Lung microvascular endothelial cell (primary cell): ENCODE measurements at places on chromosomes 12 and 14.
A peak's percentile ranks its signal among the peaks of the same experiment; 100 is the strongest.

DNA sequence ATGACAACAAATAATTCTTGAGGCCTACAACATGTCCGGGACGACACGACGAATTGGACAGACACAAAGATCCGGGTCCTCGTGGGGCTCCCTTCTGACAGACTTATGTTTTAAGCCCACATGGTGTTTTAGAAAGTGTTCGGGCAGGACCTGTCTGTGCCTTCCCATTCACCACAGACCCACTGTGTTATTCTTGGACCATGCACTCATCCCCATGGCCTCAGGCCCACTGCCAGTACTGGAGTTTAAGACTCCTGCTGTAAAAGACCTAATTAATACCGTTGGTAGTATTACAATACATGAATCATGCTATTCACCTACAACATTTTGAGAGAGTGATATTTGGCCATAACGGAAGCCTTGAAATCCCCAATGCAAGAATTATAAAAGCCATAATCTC, 20.0 kb downstream of the SLC15A4 start:
- no peak for DNase-seq

GRCh38 chr12:62686938-62687337, 220.3 kb downstream of the MON2 start:
- DNase-seq = no peak

DNA sequence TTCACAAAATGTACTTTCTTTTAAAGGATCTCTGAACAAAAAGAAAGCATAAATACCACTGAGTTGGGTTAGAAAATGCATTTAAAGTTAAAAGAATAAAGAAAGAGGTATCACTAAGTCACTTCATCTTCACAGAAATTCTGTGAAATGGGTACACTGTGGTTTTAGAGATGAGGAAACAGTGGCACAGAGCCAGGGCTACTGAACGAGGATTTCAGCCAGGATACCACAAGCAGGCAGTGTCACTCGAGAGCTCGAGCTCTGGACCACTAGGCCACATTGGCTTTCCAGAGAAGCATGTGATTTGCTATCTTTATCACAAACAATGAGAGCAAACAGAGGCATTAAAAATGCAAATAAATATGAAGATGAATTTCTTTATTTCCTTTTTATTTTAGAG, 51.0 kb downstream of the WDHD1 start:
- peak; percentile 33 for DNase-seq

DNA sequence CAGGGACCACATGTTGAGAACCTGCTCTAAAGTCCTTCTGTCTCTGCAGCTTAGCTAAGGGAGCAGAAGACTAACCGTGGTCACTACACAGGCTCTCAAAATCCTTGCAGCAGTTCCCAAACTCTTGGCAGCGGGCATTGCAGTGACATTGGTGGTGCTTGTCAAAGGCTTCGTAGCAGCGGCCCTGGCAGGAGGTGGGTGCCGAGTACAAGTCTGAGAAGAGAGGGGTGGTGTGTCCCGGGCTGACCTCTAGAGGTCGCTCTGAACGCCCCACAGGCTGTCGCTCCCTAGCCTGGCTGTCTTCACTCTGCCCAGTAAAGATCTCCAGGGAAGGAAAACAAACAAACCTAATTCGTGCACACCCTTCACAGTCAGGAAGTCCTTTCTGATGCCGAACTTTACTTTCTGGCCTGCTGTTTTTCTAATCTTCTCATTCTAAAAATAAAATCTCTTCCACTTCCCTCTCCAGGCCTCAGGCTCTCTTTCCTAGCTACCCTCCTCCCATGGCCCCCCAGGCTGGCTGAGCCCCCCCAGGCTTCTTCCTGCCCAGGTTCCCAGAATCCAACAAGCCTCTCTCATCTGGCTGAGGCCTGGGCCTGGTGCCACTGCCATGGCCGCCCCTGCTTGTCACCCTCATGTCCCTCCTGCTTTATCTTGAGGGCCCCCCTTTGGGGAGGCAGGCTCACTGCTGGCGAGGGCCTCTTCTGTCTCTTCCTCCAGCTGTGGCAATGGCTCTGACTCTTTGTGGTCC, 7.7 kb downstream of the ENDOU start:
- DNase-seq = peak; percentile 72

- DNase-seq = no peak
Observed at GRCh38 chr14:88078525-88078924, 73.6 kb downstream of the GPR65 start.

- DNase-seq = no peak
Observed at GRCh38 chr14:33527023-33527634, 423.7 kb downstream of the EGLN3 start.

- DNase-seq = peak; percentile 95
Observed at GRCh38 chr12:119869720-119870119, 7.4 kb downstream of the CIT start.

DNA sequence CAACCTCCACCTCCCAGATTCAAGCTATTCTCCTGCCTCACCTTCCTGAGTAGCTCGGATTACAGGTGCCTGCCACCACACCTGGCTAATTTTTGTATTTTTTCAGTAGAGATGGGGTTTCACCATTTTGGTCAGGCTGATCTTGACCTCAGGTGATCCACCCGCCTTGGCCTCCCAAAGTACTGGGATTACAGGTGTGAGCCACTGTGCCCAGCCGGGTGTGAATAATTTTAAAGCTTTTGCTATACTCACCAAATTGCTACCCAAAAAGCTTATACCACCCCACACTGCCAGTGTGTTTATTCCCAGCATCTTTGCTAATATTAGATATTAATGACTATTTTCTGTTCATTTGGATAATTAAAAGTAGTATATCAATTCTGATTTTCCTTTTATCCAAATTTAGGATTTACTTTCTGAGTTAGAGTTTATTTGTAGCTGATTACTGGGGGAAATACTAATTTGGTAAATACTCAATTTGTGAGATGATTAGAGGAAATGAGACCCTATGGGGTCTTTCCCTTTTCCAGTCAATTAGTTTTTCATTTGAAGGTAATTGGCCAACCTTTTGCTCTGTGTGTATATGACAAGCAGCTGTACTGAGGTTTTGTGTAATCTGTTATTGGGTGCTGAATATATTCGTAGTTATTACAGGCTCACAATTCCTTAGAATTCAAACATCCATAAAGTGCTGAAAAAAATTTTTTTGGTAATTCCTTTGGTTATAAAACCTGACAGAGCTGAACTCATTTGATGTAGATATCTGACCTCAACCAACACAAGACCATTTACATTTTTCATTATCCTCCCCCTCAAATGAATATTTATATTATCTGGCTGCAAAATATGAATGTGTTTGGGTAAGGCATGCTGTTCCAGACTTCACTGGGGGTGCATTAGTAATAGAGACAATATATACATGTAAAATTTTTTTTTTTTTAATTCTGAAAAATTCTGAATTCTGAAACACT, 73.6 kb downstream of the ANO6 start:
- no peak for DNase-seq

DNA sequence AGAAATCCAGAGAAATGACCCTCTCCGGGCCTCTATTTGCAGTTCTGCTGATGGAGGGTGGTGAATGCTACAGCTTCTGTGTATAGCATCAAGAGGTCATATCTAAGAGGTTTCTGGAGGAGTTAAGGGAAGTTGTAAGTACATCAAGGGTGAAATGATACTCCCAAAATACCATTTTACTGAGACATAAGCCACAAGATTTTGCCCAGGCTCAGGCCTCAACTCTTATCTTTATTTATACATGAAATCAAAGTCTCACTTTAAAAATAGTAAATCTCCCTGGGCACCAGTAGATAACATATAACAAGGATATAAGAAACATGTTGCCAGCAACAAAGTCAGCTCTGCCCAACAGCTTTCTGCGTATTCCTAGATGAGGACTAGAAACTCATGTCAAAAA, 40.4 kb downstream of the NIN start:
- DNase-seq = no peak

- peak; percentile 91 for DNase-seq
Observed at GRCh38 chr12:11719678-11720099, 70.2 kb downstream of the ETV6 start.

- no peak for DNase-seq
Observed at GRCh38 chr12:65607401-65607841, 216.9 kb upstream of the HMGA2 start.

DNA sequence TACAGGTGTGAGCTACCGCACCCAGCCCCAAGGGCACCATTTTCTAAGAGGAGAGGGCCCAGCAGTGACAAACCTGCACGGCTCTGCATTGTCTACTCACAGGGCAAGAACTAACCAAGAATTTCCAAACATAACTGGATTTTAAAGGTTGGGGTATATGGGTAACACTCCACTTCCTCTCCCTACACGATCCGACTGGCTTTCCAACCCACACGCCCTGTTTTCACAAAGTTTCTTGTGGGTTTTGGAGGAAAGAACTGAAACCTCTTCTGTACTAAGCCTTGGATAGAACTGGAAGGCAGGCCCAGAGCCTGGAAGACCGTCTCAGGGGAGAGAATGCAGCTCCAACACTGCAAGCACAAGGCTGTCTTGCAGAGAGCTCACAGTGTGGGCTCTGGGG, 24.9 kb downstream of the SNRNP35 start:
- DNase-seq = no peak

DNA sequence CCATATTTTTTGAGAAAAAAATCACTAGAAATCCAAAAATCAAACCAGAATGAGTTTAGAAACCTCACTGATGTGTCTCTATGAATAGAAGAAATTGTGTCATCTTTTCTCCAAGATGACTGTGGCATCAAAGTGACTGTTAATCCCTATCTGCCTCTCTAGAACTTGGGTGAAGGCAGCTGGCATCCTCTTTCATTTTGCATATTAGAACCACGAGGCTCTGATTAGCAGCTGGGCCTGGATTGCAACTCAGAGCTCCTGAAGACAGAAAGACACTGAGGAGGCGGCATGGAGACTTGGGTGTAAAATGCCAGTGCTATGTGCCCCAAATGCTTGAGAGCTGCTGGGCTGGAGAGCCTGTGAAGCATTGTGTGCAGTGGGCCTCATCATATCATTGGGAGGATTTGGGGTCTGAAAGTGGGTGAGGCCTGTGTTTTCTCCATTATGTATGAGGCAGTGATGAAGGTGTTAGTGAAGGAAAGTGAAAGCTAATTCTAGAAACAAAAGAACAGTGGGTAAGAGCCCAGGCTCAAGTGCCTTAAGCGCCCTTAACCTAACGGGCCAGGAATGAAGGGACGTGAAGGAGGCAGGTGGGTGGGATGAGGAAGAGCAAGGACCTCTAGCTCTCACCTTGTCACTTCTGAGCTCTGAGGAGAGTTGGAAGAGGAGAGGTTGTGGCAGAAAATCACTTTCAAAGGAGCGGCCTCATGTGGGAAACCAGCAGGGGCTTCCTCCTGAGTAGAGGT, 26.2 kb downstream of the NKX2-8 start:
- no peak for DNase-seq

- peak; percentile 52 for DNase-seq
Observed at GRCh38 chr12:6452245-6452943, 552 bp downstream of the TAPBPL start.

DNA sequence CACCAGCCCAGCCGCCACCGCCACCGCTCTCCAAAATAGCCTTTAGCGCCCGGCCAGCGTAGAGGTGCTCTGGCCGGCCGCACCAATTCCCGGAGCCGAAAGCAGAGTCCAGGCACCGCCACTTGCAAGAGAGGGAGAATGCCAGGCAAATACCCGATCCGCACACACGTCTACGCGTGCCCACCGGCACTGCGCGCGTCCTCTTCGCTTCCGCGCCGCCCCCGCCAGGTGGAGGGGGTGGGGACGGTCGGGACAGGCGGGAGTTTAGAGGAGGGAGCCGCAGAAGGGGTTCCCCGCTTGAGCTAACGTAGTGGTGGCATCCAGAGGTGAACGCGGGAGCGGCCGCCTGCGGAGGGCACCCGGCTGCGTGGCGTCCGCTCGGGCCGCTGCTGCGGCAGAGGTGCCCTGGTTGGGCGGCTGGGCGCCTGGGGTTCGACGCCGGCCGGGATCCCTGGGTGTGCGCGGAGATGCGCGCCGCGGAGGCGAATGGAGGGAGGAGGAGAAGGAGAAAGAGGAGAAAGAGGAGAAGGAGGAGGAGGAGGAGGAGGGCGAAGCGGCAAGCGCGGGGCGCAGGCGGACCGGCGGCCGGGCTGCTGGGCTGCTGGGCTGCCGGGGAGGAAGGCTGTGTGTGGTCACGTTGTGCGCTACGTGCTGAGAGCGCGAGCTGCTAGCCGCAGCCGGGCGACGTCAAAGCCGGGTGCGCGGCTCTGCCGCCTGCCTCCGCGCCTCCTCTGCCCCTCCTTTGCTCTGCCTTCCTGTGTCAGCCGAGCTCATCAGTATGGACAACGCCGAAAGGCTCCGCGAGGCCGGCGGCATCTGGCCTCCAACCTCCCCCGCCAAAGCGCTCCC, at the start of gene MDGA2:
TSS of gene MDGA2 (minus strand) at position 140 of the 849 bp plus-strand sequence.
- DNase-seq = no peak

DNA sequence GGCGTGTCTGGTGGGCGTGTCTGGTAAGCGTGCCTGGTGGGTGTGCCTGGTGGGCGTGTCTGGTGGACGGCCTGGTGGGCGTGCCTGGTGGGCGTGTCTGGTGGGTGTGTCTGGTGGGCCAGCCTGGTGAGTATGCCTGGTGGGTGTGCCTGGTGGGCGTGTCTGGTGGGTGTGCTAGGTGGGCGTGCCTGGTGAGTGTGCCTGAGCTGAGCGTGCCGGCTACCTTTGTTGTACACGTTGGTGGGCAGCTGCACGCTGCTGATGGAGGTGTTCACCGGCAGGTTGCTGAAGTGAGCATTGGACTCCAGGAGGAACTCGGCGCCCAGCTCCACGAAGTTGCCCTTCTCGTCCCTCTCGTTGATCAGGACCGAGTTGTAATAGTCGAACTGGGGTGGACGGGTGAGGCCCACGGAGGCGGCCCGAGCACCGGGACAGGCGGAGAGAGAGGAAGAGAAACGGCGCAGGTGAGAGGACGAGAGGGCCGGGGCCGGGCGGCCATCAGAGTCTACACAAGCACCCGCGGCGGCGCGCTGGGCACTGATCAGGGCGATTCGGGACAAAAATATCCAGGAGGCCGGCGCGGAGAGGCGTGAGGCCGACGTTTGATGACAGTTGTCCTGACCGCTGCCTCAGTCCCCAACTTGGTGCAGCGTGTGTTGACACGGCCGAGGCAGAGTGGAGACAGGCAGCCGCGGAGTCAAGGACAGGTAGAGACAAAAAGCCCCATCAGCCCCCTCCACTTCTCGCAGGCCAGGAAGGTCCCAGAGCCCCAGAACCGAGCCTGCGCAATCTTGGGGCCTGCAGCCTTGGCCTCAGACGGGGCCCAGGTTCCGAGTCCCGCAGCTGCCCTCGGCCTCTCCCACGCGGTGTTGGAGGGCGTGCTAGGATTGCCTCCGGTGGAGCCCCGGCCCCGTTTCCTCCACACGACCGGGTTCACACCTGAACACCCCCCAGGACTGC, 10.5 kb downstream of the CACNA2D4 start:
- peak; percentile 20 for DNase-seq

- no peak for DNase-seq
Observed at GRCh38 chr14:99157676-99158075, 114.3 kb downstream of the BCL11B start.

- DNase-seq = peak; percentile 46
Observed at GRCh38 chr12:81627336-81628189, 131.6 kb downstream of the PPFIA2 start.

- DNase-seq = no peak
Observed at GRCh38 chr12:70842942-70843341, 77.6 kb downstream of the PTPRR start.

- DNase-seq = no peak
Observed at GRCh38 chr12:27355486-27355885, 22.9 kb downstream of the BMAL2 start.

- no peak for DNase-seq
Observed at GRCh38 chr12:49903700-49904423, at the start of gene FAIM2. Gene FAIM2 (minus strand): TSS chr12:49903900. CDS start chr12:49903792, 108 bp downstream.
